Colonic mucosa (tissue), 4 donors: ENCODE measurements at places on chromosomes 5 and 9. TPM values are rescaled to one million over a fixed set of nuclear protein-coding genes. Genes with fewer than 3 reads are reported as not detected.
A peak's percentile ranks its signal among the peaks of the same experiment; 100 is the strongest.

DNA sequence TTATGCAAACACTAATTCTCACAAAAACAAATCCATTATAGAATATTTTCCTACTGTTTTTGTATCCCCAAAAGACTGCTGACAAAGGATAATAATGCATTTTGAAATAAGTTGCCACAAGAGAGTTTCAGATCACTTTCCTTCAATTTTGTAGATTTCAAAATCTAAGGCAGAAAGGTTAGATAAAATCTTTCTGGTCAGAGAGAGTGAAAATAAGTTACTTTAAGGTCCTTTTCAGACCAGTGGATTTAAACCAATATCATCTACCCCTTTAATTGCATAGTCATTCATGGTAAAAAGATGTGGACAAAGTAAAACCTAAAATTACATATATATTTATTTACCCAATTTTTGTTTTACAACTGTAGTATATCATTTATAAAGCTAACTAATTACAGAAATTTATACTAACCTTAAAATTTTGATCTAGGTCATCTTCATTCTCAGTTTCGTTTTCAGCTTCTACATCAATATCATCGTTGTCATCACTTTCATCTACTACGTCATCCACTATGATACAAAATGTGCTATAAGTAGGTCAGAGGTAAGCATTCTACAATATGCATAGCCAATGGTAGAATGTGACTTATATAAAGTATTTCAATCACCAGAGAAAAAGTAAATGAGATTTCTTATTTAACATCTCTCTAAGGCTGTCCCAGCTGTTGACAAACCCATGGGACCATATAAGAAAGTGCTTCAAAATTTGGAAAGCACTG, 95.7 kb downstream of the AGTPBP1 start:
- no peak overlapping the region for H3K27ac ChIP-seq
- no peaks in the 10 kb centered on the region for H3K27me3 ChIP-seq
- DNase-seq = no peak
- H3K36me3 ChIP-seq = no peaks in the 10 kb centered on the region
- no peaks in the 10 kb centered on the region for H3K4me1 ChIP-seq

The NUTM2F gene
- total RNA-seq = not detected

DNA sequence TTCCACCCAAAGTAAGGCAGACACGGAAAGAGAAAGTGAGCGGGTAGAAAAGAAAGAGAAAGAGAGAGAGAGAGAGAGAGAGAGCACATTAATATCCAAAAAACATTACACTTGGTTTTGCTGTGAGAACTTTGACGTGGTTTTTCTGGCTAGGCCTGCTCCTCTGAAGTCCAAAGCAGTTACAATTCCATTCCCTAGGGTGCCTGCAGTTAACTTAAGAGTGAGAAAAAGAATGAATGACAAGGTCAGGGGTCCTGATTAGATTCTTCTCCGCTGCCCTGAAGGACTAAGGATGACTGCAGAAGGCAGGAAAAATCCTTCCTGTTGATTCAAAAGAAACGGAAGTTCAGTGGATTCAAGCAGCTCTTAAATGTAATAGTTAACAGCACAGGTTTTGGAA, 589.8 kb downstream of the PRELID2 start:
- H3K4me1 ChIP-seq = no peaks in the 10 kb centered on the region
- DNase-seq = no peak
- no peaks in the 10 kb centered on the region for H3K27me3 ChIP-seq
- no peak overlapping the region for H3K4me3 ChIP-seq

DNA sequence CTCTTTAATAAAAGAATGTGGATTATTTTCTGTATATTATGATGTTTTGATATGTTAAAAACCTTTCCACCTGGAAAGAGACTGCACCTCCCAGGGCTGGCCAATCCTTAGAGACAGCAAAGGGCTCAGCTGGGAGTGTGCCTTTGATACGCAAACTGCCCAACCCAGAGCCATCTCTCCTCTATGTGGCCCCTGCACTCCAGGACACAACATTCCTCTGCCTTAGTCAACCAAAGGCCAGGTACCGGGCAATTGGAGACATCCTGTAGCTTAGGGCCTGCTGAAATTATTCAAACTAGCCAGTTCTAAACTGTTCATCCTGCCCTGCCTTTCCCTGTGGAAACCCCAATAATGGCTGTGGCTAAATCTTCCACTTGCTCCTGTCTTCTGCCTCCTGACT, 5.0 kb upstream of the HSPB3 start:
- no peak overlapping the region for H3K27ac ChIP-seq
- H3K4me3 ChIP-seq = no peak overlapping the region
- no peak for DNase-seq
- no peaks in the 10 kb centered on the region for H3K27me3 ChIP-seq
- no peaks in the 10 kb centered on the region for H3K4me1 ChIP-seq

GRCh38 chr5:94329115-94329514, 289.3 kb downstream of the KIAA0825 start:
- H3K4me3 ChIP-seq = no peak overlapping the region
- no peak for DNase-seq
- H3K27ac ChIP-seq = no peak overlapping the region
- no peaks in the 10 kb centered on the region for H3K36me3 ChIP-seq
- no peaks in the 10 kb centered on the region for H3K4me1 ChIP-seq

DNA sequence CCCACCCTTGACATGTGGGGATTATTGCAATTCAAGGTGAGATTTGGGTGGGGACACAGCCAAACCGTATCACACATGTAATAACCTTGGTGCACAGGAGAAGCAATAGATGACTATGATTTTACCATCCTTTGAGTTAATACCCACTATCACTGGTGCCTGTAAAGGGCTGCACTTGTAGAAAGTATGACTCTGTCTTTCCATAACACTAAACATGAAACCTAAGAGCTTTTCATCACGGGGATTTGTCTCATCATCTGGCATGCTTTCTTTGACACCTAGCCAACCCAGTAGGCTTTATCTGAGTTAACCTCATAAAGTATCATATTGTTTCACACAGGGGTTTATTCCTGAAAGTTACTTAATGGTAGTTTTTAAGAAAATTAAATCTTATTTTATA, 188.9 kb upstream of the TNC start:
- H3K27ac ChIP-seq = no peak overlapping the region
- H3K27me3 ChIP-seq = no peaks in the 10 kb centered on the region
- H3K4me1 ChIP-seq = no peaks in the 10 kb centered on the region
- no peak for DNase-seq
- no peak overlapping the region for H3K4me3 ChIP-seq
- no peaks in the 10 kb centered on the region for H3K36me3 ChIP-seq

DNA sequence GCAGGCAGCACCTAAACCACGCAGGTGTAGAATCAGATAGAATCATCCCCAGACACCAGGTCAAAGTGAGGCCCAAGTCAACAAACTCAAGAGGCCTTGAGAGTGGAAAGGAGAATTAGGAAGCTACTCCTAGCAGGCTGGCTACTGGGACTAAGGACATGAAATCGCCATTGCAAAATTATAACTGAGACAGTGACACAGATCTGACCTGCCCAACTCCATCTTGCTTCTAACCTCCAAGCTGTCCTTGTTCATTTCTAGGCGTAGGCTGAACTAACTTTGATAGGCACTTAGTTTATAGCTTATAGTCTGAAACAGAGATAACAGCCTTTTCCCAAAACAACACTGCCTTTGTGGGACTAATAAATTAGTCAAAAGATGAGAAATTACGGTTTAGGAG, 52.8 kb downstream of the ACTL7B start:
- no peak overlapping the region for H3K27ac ChIP-seq
- no peaks in the 10 kb centered on the region for H3K27me3 ChIP-seq
- no peak for DNase-seq
- H3K4me3 ChIP-seq = no peak overlapping the region

DNA sequence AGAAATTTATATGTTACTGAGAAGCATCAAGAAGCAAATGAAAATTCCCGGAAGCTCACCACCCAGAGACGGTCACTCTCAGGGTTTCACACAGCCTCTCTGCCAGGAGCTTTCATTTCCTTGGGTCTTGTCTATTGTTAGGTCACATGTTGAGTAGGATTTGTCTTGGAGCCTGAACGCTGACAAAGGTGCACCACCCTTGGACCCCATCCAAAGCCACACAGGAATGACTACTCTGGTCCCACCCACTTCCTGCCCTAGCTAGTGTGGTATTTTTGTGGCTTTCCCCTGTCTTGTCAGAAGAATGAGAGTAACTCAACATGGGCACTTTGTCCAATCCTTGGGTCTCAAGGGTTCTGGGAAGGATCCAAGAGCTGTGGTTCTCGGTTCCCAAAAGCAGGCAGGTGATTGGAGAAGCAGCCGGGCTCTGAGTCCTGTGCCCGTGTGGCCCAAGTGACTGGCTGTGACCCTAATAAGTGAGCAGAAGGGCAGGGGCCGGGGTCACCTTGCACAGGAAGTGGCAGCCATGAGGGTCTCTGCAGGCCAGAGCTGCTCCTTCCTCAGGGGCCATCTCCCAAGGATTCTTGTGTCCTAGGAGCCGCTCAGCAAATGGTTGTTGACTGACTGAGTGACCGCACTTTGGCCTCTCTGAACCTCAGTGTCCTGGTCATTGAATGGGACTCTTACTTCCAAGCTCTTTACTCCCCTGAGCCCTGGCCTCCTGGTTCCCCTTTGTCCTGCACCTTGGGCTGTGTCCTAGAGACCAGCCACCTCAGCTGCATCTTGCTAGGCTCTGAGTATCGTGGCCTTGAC, 6.9 kb downstream of the FGD3 start:
- peak; percentile 89 for DNase-seq
- H3K36me3 ChIP-seq = no peaks in the 10 kb centered on the region
- H3K4me1 ChIP-seq = no peaks in the 10 kb centered on the region
- H3K27me3 ChIP-seq = peaks cover under 1% of the 10 kb centered on the region

DNA sequence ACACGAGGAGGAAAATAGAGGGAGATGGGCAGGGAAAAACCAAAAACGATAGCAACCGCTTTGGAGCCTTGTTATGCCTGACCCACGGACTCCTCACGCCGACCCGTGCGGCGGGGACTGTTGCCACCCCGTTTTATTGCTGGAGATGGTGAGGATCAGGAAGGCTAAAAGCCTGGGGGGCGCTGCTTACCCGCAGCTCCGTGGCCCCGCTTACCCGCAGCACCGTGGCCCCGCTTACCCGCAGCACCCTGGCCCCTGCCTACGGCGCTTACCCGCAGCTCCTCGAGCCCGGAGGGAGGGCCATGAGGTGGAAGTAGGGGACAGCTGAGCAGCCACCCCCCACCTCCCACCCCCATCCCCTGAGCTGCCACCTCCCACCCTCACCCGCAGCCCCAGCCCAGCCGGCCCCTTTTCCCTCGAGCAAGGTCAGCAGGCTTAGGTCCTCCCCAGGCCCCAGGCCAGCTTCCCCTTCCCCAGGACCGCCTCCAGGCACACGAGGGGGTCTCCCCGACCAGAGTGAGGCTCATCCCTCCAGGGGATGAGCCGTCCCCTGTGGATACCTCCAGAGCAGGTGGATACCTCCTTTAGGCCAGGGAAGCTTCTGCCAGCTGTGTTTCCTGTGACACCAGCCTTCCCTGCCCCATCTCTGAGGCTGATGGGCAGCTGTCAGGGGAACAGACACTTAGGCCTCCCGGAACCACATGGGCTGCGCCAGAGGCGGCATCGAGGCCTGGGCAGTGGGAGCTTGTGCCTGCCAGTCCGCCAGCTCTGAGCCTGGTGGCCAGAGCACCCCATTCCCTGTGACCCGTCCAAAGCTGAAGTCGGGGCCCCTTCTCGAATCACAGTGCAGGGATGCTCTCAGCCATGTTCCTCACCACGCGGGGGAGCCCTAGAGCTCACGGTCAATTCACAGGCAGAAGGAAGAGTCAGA, 92.3 kb downstream of the LMX1B start:
- no peak overlapping the region for H3K4me3 ChIP-seq
- no peak overlapping the region for H3K27ac ChIP-seq
- H3K4me1 ChIP-seq = no peaks in the 10 kb centered on the region

- H3K27ac ChIP-seq = peak overlapping the region; percentile 84
- no peaks in the 10 kb centered on the region for H3K27me3 ChIP-seq
- DNase-seq = peak; percentile 79
- H3K4me1 ChIP-seq = no peaks in the 10 kb centered on the region
- no peaks in the 10 kb centered on the region for H3K36me3 ChIP-seq
- peak overlapping the region; percentile 58 for H3K4me3 ChIP-seq
Measured at GRCh38 chr5:84382363-84383295, 2.1 kb downstream of the EDIL3 start.

- DNase-seq = no peak
- H3K4me3 ChIP-seq = no peak overlapping the region
- H3K27ac ChIP-seq = no peak overlapping the region
- H3K4me1 ChIP-seq = no peaks in the 10 kb centered on the region
- no peaks in the 10 kb centered on the region for H3K36me3 ChIP-seq
Measured at GRCh38 chr5:2272755-2273154, 390.0 kb upstream of the IRX4 start.

DNA sequence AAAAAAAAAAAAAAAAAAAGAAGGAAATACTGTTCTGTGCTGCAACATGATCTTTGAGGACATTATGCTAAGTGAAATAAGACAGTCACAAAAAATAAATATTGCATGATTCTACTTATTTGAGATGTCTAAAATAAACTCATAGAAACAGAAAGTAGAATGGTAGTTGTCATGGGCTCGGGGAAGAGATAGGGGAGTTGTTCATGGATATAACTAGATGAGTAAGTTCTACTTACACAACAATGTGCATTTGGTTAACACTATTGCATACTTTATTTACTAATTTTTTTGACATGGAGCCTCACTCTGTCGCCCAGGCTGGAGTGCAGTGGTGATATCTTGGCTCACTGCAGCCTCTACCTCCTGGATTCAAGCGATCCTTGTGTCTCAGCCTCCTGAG, 15.2 kb downstream of the MAML1 start:
- H3K27me3 ChIP-seq = no peaks in the 10 kb centered on the region
- DNase-seq = no peak
- H3K4me1 ChIP-seq = no peaks in the 10 kb centered on the region
- H3K36me3 ChIP-seq = no peaks in the 10 kb centered on the region
- H3K4me3 ChIP-seq = no peak overlapping the region
- H3K27ac ChIP-seq = no peak overlapping the region

DNA sequence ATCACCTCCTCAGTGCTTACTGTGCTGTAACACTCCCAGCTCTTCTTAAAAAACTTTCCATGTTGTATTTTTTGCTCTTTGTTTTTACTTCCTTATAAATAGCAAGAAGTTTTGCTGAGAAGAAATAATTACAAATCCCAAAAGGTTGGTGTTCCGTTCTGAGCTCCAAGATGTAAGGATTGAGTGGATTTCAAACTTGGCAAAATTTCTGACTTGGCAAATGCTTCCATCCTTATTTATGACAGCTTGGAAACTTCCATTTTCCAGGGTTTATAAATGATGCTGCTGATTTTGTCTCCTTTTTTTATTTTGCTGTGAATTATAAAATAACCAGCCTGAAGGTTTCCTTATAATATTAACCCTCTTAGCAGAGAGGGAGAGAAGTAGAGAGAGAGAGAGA, 151.9 kb downstream of the NTRK2 start:
- no peak overlapping the region for H3K27ac ChIP-seq
- no peak for DNase-seq
- no peaks in the 10 kb centered on the region for H3K4me1 ChIP-seq
- H3K27me3 ChIP-seq = no peaks in the 10 kb centered on the region

DNA sequence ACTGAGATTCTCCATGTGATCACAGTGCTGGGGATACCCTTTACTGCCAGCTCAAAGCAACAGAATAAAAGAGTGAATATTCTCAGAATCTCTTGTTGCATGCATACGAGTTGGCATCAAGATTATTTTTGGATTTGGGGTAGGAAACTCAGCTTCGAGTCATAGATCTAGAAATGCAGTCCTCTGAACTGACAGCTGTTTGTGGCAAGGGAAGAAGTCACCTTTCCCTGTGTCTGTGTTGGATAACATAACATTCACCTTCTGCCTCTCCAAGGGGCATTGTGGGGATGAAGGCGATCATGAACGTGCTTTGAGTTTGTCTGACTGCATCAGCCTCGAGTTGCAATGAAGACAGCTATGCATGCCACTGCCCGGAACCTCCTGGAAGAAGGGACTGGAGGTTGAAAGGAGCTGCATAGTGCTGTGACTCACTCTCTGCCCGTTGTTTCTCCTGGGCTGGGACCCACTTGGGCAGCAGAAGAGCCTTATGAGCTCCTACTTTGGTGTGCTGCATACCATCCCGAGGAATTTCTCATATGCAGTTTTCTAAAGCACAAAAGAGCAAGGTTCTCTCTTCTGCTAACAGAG, 231.7 kb downstream of the ARHGAP26 start:
- no peak for DNase-seq
- peak overlapping the region; percentile 54 for H3K27ac ChIP-seq
